ENCODE measurements at places on chromosomes 2 and 18.

DNA sequence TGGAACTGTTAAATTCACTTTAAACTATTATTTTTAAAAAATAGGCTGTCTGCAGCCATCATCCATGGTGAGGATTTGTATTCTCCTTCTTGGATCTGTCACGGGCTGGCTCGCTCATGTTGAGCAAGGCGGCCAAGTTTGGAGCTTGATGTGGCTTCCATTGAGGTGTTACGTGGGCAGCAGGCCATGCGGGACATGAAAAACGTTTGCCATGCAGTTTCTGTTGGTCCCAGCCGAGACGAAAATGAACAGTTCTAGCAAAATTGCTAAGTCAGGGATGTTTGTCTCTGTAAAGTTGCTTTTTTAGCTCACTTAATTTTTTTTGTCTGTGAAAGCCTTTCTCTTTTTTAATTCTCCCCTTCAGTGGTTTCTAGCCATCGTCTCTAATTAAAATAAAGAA is 70.2 kb upstream of the MGAT5 start:
- DNase-seq, result no peak

DNA sequence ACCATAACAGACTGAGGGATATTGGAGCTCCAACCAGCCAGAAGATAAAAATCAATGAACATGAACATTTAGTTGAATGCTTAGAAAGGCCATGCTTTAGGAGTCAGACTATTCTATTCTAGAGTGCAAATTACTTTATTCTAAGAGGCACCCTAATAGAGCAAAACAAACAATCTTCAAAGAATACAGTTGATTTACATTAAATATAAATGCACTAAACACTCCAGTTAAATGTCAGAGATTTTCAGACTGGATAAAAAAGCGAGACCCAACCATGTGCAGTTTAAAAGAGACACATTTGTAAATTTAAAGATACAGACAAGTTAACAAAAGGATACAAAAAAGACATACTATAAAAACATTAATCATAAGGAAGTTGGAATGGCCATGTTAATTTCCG is 214.0 kb upstream of the SMAD7 start:
- DNase-seq, result no peak

DNA sequence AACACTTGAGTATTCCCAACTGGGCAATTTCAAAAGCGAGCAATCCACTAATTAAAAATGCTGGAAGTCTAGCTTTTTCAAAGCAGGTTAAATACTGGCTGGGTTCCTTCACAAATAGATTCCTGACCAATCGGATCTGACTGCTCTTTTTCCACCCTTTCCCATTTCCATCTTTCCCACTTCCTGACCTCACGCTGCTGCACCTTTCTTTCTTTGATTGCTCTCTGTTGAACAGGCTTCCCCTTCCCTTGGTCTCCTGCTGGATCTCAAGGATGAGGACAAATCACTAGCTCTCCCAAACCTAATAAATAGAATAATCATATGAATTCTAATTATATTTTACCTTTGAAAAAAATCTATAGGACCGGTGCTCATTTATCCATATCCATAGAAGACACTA is 121.2 kb downstream of the TCF4 start:
- no peak for DNase-seq

- DNase-seq, result no peak
These were observed 88.9 kb downstream of the ASXL3 start for GRCh38 chr18:33666915-33667314.

DNA sequence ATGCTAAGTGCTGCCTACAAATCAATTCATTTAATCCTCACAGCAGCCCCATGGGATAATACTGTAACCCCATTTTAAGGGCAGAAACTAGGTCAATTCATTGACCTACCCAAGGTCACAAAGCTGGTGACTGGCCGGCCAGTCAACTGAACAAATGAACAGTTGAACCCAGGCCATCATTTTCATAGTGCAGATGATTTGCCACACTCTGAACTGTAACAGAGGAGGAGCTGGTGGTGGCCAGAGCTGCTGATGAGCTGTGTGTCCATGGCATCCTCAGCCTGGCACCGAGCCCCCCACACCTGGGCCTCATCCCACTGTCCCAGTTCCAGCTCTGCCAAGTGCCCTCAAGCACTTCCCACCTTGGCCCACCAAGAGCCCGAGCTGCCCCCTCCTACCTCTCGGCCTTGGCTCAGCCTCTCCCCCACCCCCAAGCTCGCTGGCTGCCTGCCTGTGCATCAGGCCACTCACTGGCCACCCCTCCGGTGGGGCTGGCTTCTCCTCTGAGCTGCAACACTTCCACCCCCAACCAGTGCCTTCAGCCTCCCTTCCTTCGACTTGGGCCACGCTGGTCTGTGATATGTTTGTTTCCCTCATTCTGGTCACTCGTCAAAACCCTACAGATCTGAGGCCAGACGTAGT is 58.4 kb downstream of the ATOH8 start:
- DNase-seq, result no peak

GRCh38 chr2:145677371-145677770 is 1157.5 kb upstream of the ZEB2 start:
- no peak for DNase-seq

DNA sequence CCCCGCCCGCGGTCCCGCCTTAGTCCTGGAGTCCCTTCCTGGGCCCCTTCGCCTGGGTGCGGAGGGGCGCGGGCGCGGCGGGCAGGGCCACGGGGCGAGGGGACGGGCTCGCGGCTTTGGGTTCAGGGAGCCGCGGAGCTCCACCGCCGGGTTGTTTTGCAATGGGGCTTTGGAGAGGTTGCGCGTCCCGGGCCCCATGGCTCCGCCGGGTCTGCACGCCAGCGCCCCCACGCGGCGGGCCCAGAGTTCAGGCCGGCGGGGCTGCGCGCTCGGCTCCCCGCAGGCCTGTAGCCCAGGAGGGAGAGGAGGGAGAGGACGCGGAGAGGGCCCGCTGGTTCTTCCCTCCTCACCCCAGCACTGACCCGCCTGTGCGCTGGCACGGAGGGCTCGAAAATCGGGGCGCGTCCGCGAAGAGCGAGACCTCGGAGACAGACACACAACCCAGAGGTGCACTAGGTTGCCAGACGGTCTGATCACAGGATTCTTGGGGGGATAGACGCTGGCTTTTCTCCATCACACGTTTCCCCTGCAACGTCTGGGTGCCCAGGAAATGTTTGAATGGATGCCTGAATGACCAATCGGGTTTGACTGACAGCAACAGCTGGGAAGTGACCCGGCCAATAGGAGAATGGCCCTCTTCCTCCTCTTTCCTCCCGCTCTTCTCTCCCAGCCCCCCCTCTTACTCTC is 4.9 kb upstream of the SIX2 start:
- no peak for DNase-seq

- DNase-seq, result no peak
These were observed 81.1 kb upstream of the RFX8 start for GRCh38 chr2:101556033-101556459.

- no peak for DNase-seq
These were observed 37.1 kb upstream of the SMAD7 start for GRCh38 chr18:48987821-48988220.

DNA sequence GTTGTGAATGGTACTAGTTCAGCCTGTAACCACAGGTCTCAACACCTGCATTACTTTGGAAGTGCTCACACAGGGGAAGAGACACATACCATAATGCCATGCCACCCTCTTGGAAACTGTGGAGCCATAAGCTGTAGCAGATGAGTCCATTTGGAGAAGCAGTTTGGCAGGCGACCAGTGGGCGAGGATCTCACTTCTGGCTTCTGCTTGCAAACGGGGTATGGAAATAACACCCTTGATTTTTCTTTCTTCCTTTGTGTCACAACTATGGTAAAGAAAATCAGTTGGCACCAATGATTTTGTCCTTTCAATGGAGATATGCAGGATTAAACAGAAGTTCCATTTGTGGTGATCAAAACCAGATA is 28.6 kb downstream of the APOB start:
- no peak for DNase-seq

GRCh38 chr2:10665833-10666232 is 23.9 kb downstream of the NOL10 start:
- DNase-seq, result no peak

- no peak for DNase-seq
These were observed 130.2 kb downstream of the RGPD3 start for GRCh38 chr2:106338043-106338442.

GRCh38 chr2:218896501-218897393 is 16.1 kb downstream of the WNT10A start:
- no peak for DNase-seq

- no peak for DNase-seq
These were observed 20.7 kb downstream of the FARP2 start for GRCh38 chr2:241376808-241377207.

DNA sequence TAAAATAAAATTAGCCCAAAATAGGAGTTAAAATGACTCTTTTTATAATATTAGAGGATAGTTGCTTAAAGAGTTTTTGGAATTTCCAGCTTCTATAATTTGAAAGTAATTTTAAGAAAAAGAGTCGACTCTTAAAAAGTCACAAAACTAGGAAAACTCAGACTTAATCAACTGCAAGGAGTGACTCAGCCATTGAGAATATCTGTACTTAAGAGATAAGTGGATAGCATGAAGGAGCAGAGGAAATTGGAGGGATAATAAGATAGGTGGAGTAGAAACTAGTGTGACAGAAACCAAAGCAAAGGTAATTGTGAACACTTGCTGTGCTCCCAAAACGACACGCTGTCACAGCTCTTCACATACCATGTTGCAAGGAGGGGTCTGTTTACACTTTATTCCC is 8.4 kb downstream of the RSAD2 start:
- DNase-seq, result no peak

- DNase-seq, result peak; percentile 86
These were observed 78.9 kb downstream of the UXS1 start for GRCh38 chr2:106115250-106115649.

GRCh38 chr2:236607471-236608187 is 38.0 kb downstream of the ACKR3 start:
- DNase-seq, result no peak

DNA sequence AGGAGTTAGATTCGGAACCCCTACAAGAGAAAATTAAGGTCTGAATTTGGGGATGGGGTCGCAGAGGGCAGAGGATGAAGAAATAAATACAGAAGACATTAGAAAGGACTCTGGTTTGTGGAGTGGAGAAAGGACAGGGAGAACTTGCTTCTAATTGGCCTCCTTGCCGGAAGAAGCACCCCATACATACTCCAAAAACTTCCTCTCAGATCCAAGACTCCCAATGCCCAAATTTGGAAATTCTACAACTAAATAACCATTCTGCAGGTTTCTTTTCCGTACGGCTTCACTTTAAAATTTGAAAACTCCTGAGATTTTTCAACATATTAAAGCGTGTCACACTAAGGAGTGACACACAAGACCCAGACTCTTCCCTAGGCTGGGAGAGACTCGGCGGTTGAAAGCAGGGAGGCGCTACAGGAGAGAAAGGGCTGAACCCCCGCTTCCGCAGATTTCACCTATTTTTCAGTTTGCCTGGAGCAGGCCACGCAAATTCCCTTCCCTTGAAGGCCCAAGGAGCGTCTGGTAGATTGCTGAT is 478 bp downstream of the CLHC1 start:
- DNase-seq, result no peak

GRCh38 chr18:13265008-13265910 is 46.7 kb downstream of the LDLRAD4 start:
- no peak for DNase-seq

GRCh38 chr2:3662239-3662638 is 4.2 kb downstream of the ALLC start:
- DNase-seq, result peak; percentile 21

- no peak for DNase-seq
These were observed 182.4 kb downstream of the SUCLG1 start for GRCh38 chr2:84276590-84277255.

DNA sequence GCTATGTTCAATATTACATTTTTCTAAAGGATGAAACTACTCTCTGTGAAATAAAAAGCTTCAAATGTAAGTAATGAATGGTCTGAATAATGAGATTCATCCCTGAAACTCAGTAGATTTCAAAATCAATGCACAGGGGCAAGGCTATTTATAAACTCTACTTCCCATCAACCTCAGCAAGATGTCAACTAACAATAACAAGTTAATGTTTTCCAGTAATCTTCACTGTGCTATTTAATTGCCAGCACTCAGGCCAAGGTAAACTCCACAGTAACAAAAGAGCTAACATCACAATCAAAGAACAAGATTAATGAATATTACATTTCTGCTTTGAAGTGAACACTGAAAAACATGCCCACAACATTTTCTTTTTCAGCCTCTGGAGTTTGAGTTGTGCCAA is 144.3 kb upstream of the ZFP36L2 start:
- no peak for DNase-seq

DNA sequence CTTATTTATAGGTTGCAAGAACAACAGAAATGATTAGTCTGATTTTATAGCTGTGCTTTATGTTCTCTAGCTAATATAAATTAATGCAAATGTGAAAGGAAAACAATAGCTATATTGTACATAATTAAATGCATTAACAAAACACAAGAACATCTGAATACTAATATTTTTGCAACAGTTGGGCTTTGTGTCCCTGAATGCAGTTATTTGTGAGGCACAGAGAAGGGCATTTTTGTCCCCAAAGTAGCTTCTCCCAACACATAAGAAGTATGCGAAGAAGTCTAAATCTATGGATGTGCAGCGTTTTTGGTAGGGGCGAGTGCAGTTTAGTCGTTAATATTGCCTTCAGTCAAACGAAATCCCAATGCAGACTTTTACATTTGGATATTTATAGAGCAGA is 110.0 kb downstream of the MBP start:
- no peak for DNase-seq

GRCh38 chr18:76487070-76487469 is 8.0 kb downstream of the ZNF516 start:
- DNase-seq, result no peak

GRCh38 chr18:32378705-32379104 is 92.0 kb downstream of the GAREM1 start:
- no peak for DNase-seq

DNA sequence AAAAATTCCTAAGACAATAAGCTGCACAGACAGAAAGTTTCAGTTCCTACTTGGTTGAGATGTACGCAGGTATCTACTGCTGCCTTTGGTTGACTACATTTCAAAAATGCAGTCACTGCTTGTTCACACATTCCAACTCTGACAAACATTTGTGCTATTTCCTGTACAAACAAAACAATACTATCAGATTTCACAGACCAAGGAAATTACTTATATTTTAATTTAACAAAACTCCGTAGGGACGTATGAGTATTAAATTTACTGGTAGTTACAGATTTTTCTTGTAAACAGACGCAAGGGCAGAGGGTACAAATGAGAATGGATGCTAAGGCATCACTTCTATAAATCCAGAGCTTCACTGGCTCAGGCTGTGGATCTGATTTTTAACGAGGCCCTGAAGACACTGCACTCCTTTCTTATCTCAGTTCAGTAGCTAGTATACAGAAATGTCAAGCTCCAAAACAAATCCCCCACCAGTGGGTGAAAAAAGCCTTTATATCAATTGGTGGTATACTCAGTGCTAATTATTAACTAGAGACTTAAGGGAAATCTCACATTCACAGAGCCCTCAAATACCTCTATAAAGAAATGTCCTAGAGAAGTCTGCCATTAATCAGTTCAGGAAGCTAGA is 31.7 kb upstream of the TTC32 start:
- DNase-seq, result no peak

All from HCT116 (cell line).